ENCODE measurements at places on chromosomes 1 and 21.

DNA sequence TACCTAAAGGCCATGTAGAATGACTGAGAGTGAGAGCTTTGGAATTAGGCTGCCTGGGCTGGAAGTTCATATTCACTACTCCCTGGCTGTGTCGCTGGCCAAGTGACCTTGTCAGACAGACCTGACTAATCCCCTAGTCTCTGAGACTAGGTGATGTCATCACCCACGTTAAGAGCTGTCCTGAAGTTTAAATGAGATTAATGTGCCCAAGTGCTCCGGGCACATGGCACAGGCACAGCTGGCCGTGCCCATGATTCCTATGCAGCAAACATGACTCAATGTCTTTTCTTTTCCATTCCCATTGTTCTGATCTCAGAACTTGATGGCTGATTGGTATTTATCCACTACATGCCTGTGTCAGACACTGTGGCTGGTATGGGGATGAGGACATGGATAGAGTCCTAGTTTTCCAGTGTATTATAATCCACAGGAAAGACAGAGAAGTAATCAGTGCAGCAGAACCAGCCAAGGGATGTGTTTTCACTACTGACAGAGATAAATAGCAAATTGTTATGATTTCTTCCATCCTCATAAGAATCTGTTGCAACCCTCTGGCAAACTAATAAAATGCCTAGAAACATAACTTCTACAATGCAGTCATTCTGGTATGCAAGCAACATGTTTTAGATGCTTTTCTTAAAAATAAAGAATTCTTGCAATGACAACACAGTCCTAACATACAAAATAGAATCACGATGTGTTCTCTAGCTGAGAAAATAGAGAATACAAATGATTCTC lies 180.9 kb downstream of the PCP4 start:
- no peak overlapping the region for H3K27ac ChIP-seq
- no peaks in the 10 kb centered on the region for H3K4me1 ChIP-seq
- H3K4me3 ChIP-seq = no peak overlapping the region
- no peaks in the 10 kb centered on the region for H3K27me3 ChIP-seq
- no peak for DNase-seq
- H3K36me3 ChIP-seq = no peaks in the 10 kb centered on the region

DNA sequence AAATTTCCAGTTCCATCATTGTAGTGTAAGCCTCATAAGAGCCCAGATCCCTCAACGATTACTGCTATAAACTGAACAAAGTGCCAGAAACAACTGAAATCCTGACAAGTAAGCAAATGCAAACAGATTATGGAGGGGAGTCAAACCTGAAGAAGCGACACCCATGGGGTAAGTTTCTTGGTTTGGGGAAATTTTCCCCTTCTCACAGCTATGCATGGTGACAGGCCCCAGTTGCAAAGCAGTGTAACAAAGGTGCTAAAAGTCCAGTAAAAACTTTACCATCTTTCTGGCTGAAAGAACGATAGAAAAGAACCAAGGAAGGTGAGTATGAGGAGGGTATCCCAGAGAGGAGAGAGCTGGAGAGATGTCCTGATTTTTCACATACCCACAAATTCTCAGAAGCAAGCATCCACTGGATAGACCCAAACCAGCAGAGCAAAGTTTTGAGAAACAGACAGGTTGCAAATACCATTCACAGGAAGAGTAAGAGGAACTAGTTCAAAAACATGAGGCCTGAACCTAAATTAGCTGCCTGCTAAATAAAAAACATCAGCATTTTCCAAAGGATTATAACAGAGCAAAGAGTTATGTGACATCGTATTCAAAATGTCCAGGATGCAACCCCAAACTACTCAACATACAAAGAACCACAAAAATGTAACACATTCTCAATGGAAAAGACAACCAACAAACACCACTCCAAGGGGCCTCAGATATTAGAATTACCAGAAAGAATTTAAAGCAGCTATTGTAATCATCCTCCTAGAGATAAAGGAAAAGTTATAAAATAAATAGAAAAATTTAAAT lies 14.5 kb downstream of the SCYL3 start:
- peaks cover 49% of the 10 kb centered on the region for H3K36me3 ChIP-seq
- H3K4me1 ChIP-seq = peaks cover 19% of the 10 kb centered on the region
- DNase-seq = no peak
- H3K27me3 ChIP-seq = no peaks in the 10 kb centered on the region

GRCh38 chr1:93980320-93981273 lies 71.4 kb upstream of the GCLM start:
- peak; percentile 40 for DNase-seq
- H3K36me3 ChIP-seq = no peaks in the 10 kb centered on the region
- no peak overlapping the region for H3K4me3 ChIP-seq
- no peak overlapping the region for H3K27ac ChIP-seq

- no peak for DNase-seq
- H3K4me1 ChIP-seq = peaks cover 8% of the 10 kb centered on the region
- peaks cover 32% of the 10 kb centered on the region for H3K36me3 ChIP-seq
- no peak overlapping the region for H3K27ac ChIP-seq
- peak overlapping the region; percentile 75 for H3K4me3 ChIP-seq
Observed at GRCh38 chr1:9687874-9688582, 36.5 kb downstream of the PIK3CD start.

DNA sequence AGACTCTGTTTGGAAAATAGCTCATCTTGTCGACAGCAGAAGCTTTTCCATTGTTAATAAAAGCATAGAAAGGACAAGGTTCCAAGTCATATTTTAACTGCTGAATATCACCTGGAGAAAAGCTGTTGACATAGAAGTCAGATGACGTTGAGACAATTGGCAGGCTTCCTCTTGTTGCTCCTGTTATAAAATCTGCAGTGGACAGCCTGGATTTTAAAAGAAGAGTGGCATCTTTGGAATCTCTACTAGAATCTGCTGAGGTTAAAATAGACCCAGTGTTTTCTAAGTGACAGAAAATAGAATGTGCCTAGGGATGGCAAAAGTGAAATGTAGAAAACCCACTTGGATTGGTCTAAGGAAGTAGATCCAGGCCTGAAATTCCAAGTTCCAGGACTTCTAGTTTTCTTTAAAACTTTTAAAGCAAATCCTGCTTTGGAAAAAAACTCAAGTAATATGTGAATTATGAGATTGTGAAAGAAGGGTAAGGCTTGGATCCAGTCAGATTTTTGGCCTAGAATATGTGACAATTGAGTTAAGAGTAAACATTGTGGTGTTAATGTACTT lies 53.6 kb upstream of the NEXN start:
- H3K36me3 ChIP-seq = peaks cover 6% of the 10 kb centered on the region
- DNase-seq = no peak
- no peak overlapping the region for H3K27ac ChIP-seq
- no peak overlapping the region for H3K4me3 ChIP-seq

DNA sequence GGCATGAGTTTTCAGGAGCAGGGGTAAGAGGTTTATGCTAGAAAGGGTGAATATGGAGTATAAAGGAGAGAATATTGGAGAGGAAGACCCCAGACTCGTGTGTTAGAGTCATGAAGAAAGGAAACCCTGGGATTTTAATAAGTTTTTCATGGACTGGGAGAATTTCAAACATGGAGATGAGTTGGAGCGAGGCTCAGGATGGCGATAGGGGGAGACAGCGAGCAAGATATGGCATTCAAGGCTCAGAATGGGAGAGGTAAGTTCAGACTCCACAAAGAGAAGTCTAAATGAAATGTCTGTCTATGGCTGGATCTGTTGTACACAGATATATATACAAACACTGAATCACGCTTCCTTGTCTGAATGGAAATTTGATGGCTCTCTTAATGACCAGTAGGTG lies 92.5 kb downstream of the LRRC40 start:
- H3K27me3 ChIP-seq = no peaks in the 10 kb centered on the region
- no peak for DNase-seq
- H3K36me3 ChIP-seq = no peaks in the 10 kb centered on the region
- H3K4me1 ChIP-seq = no peaks in the 10 kb centered on the region
- no peak overlapping the region for H3K27ac ChIP-seq

DNA sequence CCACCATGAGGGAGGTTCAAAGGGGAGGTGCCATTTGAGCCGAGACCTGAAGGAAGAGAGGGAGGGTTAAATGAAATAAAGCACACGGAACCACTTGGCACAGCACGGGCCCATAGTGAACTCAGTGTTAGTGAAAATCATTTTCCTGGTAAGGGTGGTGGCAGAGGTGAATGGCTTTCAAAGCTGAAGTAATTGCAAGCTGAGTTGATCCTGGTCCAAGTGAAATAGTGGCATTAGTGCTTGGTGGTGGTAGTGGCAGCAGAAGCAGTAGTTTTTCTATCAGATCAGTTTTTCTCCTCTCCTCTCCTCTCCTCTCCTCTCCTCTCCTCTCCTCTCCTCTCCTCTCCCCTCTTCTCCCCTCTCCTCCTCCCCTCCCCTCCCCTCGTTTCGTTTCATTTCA lies 30.5 kb upstream of the SRSF10 start:
- no peak overlapping the region for H3K27ac ChIP-seq
- peaks cover 35% of the 10 kb centered on the region for H3K4me1 ChIP-seq
- H3K27me3 ChIP-seq = no peaks in the 10 kb centered on the region
- H3K4me3 ChIP-seq = no peak overlapping the region

DNA sequence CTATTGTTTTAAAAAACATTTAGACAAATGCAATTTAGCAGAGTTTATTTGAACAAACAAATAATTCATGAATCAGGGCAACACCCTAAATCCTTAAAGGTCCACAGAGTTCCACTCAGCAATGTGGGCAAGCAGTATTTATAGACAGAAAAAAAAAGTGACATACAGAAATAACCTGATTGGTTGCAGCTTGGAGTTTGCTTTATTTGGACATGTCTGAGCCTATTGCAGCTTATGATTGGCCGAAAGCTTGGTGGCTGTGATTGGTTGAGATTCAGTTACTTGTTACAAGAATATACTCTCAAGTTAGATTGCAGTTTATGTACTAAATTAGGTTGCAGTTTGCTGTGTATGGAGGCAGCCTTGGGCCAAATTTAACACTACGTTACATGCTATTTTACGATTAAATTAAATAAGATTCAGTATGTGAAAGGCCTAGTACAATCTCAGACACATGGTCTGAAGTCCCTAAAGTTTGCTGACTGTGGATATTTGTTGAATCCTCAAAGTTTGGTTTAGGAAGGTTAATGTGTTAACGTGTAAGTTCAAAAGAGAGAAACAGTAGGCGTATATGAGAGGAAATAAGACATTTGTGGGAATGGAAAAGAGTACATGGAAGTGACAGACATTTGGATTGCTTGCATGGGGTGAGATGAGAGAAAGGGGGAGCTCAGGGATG lies 6.9 kb upstream of the CAMSAP2 start:
- no peak overlapping the region for H3K27ac ChIP-seq
- no peaks in the 10 kb centered on the region for H3K4me1 ChIP-seq
- H3K4me3 ChIP-seq = no peak overlapping the region
- no peaks in the 10 kb centered on the region for H3K36me3 ChIP-seq

DNA sequence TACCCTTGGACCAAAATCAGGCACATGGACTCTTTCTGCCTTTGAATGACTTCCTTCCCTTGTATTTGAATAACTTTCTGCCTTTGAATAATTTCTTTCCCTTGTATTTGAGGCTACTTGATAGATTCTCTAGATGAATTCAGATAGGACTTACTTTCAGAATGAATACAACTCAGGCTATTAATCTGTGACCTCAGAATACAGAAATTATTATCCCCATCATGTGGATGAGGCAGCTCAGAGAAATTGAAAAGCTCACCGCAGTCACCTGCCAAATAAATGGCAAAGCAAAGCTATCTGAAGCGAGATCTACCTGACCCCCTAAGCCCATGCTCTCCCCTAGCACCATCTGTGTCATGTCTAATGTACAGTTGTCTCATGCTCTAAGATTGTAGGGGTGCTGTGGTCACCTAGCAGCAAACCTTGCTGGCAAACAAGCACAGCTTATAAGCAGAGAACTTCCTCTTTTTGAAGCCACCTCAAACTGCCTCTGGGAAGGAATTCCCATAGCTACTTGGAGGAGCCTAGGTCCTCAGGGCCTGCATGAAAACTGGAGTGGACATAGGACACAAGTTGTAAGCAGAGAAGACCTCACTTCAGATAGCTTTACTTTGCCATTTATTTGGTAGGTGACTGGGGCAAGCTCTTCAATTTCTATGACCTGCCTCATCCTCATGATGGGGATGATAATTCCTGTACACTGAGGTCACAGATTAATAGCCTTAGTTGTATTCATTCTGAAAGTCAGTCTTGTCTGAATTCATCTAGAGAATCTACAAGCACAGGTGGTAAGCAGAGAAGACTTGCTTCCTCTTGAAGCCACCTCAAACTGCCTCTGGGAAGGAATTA lies 66.1 kb downstream of the FASLG start:
- no peak overlapping the region for H3K27ac ChIP-seq
- peaks cover 33% of the 10 kb centered on the region for H3K4me1 ChIP-seq
- H3K4me3 ChIP-seq = no peak overlapping the region
- H3K27me3 ChIP-seq = no peaks in the 10 kb centered on the region

DNA sequence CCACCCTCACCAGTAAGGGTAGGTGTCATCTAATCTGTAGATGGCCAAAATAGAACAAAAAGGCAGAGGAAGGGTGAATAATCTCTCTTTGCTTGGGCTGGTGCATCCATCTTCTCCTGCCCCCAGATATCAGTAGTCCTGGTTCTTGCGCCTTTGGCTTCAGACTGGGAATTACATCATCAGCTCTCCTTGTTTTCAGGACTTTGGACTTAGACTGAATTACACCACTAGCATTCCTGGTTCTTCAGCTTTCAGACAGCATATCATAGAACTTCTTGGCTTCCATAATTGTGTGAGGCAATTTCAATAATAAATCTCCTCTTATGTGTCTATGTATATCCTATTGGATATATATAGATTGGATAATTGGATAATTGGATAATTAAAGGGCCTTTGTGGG lies 403.0 kb upstream of the USP24 start:
- H3K27ac ChIP-seq = no peak overlapping the region
- H3K4me3 ChIP-seq = no peak overlapping the region
- H3K27me3 ChIP-seq = no peaks in the 10 kb centered on the region
- H3K36me3 ChIP-seq = no peaks in the 10 kb centered on the region

Measured in Calu3 (cell line).